Stimulated activated CD8-positive, alpha-beta memory T cell treated with anti-CD3 and anti-CD28 coated beads, Interleukin-2, amount 100 ng/mL, for 48 hours (primary cell): ENCODE measurements at places on chromosomes 5 and 9.

DNA sequence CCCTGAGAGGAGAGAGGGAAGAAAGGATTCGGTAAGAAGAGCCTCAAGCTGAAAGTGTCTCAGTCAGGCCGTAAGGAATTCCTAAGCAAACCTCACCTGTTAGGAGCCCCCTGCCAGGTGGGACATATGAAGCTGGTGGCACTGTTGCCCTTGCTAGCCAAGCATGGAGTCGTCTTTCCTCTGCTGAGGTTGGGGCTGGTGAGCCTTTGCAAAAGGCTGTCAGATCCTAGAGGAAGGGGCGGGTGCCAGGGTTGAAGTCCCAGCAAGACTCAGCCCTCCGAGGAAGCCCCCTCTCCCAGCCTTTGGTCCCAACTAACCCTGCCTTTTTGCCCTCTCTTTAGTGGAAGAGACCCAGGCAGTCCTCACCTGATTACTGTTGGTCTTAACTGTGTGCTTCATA is 5.5 kb upstream of the SMIM32 start:
- no peak for DNase-seq

- no peak for DNase-seq
These were observed 139.8 kb downstream of the DOCK8 start for GRCh38 chr9:354453-354852.

DNA sequence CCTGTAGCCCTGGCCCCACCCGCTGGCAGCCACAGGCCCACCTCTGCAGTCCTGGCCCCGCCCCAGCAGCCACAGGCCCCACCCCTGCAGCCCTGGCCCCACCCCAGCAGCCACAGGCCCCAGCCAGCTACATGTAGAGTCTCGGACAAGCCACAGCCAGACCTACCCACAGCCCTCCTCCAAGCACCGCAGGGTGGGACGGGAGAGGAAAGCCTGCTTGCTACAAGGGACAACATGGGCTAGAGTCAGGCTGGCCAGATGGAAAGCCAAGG is 49.5 kb upstream of the SARDH start:
- peak; percentile 8 for DNase-seq

DNA sequence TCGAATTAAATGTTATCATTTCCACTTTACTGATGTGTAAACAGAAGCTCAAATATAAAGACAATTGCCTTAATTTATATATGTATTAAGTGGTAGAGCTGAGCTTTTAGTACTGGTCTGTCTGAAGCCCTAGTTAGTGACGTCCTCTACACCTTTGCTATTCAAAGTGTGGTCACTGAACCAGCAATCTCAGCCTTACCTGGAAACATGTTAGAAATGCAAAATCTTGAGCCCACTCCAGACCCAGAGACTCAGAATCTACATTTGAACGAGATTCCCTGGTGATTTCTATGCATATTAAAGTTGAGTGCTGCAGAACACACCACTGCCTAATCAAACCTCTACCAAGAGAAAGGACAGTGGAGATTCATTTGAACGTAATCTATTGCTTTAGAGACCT is 88.3 kb upstream of the MPDZ start:
- no peak for DNase-seq

- no peak for DNase-seq
These were observed 267.5 kb downstream of the ARHGAP26 start for GRCh38 chr5:143037708-143038107.

GRCh38 chr9:133125941-133126696 is 5.1 kb upstream of the RALGDS start:
- no peak for DNase-seq

GRCh38 chr9:90044710-90045151 is 439.9 kb downstream of the GADD45G start:
- no peak for DNase-seq

DNA sequence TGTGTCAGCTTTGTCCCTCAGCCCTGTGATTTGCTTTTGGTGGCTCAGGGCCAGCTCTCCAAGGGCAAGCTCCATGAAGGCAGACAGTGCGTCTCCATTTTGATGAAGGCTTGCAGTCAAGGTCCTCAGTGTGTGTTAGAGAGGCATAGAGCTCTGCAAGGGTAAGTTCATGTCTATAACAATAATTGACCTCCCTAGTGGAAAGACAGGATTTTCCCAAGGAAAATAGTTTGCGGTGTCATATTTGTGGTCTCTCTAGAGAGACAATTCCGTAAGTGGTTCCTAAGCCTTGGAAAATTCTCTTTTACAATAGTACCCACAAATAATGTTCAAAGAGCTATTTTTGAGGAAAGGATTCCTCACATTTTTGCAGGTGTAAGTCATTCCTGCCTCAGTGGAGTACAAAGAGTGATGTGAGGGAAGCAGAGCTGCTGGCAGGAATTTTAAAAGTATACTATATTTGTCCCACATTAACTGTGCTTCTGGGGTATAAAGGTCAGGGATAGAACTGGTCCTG is 40.2 kb downstream of the SLC1A3 start:
- no peak for DNase-seq

DNA sequence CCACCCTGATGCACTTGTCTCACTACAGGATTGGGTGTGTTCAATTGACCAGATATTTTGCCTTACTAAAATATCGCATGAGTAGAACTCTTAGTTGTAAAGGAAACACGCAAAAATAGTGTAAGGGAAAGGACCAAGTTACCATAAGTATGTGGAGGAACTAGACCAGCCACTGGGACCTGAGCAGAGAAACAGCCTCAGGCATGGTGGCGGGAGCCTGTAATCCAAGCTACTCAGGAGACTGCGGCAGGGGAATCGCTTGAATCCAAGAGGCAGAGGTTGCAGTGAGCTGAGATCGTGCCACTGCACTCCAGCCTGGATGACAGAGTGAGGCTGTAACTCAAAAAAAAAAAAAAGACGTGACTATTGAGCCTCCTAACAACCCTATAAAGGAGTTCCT is 117.9 kb upstream of the SPATA31C2 start:
- no peak for DNase-seq

GRCh38 chr5:119332978-119333401 is 22.8 kb upstream of the TNFAIP8 start:
- DNase-seq, result no peak
